RWPE2 (cell line): ENCODE measurements at places on chromosomes 5 and 9.

DNA sequence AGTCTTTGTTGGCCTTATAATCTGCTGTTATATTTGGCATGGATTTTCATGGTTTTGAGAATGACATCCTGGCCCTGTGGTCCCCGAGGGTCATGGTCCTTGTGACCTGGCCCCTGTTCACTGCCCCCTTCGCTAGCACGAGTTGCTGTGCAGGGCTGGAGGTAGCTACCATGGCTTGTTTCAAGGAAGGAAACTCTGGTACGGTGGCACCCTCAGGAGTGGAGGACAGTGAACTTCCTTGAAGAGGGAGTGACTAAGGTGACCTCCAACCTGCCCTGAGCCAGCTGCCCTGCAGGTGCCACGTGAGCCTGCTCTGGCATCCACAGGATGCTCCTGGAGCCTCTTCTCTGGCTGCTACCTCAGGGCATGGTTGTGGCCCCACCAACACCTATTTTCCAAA, 62.1 kb downstream of the MTAP start:
- no peak for DNase-seq

DNA sequence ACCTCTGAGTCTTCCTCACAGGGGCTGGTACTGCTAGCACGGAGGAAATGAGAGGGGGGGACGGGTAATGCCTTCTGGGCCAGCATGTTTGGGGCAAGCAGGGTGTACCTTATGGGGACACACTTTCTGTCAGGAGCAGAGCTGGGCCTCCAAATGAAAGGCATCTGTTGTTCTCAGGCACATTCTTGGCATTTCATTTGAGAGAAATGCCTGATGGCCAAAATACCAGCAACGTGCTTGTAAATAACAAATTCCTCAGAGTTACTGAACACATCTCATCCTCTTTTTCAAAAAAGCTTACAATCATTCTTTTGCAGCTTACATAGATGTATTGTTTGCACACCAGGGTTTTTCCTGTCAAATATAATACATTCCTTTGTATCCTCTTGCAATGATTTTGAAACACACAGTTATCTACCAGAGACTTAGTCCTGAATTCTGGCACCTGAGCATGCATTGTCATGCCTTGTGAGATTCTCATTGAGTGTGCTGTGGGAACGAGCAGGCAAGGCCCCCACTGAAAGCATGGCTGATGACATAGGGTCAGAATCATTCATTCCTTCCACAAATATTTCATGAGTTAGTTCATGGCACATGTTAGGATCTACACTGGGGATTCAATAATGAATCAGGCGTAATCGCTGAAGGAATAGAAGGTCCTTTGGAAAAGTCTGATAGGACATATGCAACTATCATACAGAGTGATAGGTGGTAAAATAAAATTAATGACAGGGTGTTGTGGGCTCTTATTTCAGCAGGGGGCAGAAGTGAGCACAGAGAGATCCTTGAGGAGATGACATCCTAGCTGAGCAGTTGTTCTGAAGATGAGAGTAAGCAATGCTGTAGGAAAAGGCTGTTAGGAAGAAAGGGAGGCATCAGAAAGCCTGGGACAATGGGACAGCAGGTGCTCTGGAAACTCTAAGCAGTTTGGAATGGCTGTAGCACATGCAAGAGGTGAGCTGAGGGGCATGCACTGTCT, 260.9 kb upstream of the TUT7 start:
- no peak for DNase-seq

- DNase-seq = no peak
Observed at GRCh38 chr9:112125951-112126388, 49.1 kb downstream of the SUSD1 start.

DNA sequence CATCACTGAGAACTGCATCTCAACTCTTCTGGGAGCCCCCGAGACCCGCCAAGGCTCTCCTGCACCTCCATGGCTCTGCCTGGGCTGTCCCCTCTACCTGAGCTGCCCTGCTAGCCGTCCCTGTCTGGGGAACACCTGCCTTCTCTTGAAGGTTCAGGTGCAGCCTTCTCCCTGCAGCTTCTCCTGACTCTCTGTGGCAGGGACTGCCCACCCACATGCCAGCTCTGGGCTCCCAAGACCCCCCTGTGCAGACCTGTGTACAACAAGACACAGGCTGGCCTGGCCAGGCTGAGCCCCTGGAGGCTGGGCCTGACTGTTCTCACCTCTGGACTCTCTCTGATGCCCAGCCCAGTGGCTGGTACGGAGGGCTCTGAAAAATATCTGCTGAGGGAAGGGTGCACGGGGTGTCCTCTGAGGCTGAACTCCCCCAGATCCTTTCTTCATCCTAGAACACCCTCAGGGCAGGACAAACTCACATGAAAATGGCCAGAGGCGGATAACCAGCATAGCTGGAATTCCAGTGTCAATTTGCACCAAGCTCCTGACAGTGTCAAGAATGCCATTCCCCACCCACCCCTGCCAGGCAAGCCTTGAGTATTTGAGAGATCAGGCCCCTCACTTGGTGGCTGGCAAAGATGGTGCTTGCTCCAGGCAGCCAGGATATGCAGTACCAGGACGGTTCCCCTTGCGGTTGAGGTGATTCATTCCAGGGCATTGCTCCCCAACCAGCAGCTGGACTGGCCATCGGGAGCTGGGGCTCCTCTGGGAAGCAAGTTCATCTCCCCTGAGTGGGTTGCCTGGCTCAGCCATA, 40.9 kb upstream of the SLC25A51 start:
- DNase-seq = no peak

GRCh38 chr5:36363101-36363500, 61.4 kb upstream of the RANBP3L start:
- DNase-seq = no peak

- no peak for DNase-seq
Observed at GRCh38 chr5:55855509-55855908, 4.4 kb downstream of the IL31RA start.

DNA sequence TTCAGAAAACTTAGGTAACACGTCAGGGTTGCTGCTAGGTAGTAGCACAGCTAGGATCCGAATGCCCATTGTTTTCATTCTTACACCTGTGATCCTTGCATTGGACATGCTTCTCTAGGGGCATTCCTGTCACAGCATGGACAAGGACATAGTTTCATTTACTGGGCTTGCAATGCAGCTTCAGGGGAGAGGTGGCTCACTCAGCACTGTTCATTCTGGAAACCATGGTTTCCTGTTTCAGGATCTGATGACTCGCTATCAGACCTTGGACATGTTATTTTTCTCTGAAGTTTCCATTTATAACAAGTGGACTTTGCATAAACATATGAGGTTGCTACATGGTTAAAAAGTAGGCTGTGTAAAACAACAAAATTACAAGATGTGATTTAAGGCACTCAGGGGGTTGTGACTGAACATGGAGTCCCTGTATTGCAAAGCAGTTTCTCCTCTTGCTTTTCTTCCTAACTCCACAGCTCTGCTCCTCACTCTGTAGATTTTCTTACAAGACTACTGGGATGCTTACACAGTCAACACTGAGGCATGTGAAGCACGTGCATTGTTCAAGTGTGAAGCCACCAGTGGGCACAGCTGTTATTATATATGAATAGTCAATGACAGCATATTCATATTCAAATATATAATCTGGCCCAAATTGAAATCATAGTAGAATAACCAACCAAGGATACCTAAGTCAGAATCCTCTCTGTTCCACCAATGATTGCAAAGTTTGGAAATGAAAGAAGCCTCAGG, 66.1 kb upstream of the STK32A start:
- no peak for DNase-seq

DNA sequence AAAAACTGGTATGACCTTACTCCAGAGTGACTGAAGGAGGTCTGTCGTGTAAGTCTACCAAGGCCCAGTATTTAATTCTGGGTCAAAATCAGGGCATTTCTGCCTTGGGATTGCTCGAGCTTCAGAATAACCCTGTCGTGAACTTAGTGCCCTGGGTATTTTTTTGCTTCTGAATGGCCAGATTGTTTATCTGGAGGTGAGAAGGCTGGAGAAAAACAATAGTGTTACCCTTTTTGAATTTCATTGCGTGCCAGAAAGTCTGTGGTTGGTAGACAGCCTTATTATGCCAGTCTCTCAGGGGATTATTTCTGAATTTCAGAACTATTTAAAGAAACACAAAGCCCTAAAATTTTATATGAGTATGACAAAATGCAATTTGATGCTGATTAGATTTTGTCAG, 323.4 kb downstream of the CSNK1G3 start:
- DNase-seq = no peak

DNA sequence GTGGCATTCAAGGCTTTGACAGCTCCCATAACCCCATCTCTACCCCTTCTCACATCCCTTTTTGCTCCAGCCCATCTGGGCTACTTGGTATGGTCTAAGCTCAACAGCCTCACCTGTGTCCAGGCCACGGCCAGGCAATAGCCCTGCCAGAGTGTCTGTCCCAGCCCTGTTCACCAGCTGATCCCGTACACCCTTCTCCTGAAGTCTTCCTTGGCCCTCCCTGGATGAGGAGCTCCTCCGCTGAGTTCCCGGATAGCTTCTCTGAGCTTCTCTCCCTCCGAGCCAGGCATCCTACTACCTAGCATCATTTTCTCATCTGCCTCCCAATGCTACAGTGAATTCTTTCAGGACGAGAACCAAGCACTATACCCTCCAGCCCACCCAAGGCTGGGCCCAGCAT, 208.2 kb downstream of the DAB2IP start:
- peak; percentile 20 for DNase-seq

- no peak for DNase-seq
Observed at GRCh38 chr9:115443890-115444289, 325.9 kb upstream of the TNC start.

- no peak for DNase-seq
Observed at GRCh38 chr9:114820776-114821501, 15.1 kb upstream of the TNFSF15 start.

DNA sequence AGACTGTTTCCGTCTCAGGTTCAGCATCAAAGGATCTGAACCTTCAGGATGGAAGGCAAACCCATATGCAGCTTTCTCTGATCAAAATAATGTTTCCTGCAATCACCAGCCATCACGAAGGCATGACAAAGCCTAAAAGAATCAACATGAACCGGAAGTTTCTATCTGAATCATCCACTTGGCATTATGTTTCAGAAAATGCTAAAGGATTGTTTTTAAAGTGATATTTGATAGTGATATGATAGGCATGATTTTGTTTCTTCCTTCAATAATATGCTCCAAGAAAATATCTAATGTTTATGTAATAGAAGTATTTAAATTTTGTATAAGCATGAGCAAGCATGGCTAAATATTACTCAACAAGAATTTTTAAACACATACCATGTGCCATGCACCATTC, 219.6 kb downstream of the PLK2 start:
- no peak for DNase-seq

- DNase-seq = no peak
Observed at GRCh38 chr9:7150153-7150890, 392.5 kb downstream of the KDM4C start.

DNA sequence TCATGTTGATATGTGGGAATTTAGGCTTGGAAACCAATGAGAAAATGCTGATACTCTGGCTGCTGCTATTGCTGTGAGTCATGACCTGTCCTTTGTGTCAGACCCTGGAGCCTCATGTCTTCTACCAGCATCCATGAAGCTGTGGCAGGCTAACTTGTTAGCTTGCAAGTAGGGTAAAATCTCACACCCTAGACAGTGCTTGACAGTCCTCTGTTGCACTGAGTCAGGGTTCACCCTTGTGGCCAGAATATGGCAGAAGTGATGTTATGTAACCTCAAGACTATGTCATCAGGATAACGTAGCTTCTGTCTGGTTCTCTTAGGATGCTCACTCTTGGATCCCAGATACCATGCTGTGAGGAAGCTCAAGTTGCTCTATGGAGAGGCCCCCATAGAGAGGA, 110.8 kb downstream of the LHX2 start:
- no peak for DNase-seq

DNA sequence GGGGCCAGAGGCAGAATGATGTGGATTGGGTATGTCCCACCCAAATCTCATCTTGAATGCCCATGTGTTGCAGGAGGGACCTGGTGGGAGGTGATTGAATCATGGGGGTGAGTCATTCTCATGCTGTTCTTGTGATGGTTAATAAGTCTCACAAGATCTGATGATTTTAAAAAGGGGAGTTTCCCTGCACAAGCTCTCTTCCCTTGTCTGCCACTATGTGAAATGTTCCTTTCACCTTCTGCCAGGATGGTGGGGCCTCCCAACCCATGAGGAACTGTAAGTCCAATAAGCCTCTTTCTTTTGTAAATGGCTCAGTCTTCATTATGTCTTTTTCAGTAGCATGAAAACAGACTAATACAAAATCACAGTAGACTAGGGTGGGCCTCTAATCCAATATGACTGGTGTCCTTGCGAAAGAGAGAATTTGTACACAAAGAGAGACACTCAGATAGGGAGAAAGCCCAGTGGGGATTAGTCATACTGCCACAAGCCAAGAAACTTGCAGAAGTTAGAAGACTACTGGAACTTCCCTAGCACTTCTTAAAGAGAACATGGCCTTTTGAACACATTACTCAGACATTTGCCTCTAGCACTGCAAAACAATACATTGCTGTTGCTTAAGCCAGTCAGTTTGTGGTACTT, 68.4 kb downstream of the ANXA1 start:
- no peak for DNase-seq

- DNase-seq = no peak
Observed at GRCh38 chr5:37988454-37989046, 148.7 kb upstream of the GDNF start.

DNA sequence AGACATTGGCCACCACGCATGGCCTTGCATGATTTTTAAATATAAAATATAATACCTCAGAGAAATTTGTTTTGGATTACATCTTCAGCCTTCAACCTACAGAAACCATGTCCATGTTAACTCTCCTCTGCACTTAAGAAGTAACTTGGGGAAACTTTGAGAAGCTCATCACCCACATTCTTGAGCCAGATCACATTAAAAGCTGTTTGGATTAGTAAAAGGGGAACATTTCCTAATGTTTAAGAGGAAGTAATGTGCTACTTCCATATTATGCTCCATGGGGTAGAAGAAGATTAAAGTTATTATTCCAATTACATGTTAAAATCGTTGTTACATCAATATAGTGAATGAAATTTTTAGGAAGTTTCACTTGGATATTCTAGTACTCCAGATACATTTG, 10.4 kb upstream of the CEP120 start:
- DNase-seq = no peak

DNA sequence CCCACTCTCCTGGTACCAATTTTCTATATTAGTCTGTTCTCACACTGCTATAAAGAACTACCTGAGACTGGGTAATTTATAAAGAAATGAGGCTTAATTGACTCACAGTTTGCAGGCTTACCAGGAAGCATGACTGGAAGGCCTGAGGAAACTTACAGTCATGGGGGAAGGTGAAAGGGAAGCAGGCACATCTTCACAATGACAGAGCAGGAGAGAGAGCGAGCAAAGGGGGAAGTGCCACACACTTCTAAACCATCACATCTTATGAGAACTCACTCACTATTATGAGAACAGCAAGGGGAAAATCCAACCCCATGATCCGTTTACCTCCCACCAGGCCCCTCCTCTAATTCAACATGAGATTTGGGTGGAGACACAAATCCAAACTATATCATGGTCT, 72.2 kb downstream of the ATG10 start:
- DNase-seq = no peak
